Pons (tissue), 1 donor: ENCODE measurements at places on chromosomes 16 and 17.

DNA sequence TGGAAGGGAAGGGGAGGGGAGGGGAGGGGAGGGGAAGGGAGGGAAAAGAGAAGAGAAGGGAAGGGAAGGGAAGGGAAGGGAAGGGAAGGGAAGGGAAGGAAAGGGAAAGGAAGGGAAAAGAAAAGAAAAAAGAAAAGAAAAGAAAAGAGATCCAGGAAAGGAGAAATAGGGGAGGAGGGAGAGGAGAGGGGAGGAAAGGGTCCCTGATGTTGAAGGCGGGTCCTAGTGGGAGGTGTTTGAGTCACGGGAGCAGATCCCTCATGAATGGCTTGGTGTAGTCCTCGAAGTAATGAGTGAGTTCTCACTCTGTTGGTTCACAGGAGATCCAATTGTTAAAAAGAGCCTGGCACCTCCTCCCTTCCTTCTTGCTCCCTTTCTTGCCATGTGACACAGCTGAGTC lies 6.9 kb upstream of the USP31 start:
- no peak for DNase-seq

DNA sequence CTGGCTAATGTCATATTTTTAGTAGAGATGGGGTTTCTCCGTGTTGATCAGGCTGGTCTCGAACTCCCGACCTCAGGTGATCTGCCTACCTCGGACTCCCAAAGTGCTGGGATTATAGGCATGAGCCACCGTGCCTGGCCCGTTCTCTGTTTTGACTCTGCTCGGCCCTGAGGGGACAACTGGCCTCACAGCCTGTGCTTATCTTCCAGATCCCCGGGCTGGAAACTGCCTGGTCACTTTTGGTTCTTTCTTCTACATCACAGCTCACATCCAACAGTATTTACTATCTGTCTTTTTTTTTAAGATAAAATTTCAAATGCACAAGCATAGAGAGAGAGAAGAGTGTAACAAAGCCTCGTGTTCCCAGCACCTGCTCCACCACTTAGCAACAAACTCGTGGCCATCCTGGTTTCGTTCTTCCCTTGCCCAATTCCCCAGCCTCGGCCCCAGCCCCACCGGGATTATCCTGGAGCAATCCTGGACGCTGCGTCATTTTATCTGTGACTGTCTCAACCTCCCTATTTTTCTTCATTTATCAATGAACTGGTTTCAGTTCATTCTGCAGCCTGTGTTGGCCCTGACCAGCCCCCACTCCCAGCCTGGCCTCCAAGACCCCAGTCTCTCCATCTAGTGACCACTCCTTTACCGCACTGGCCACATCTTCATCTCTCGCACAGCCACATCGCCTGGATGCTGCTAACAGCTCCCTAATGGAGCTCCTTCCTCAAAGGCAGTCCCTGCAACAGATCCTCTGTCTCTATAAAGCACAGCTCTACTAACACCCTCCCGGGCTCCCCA lies 21.1 kb downstream of the PIMREG start:
- DNase-seq: no peak

- no peak for DNase-seq
Measured at GRCh38 chr17:36105781-36106492, 2.3 kb downstream of the CCL4 start.

- peak; percentile 63 for DNase-seq
Measured at GRCh38 chr17:10327640-10328039, 45.2 kb downstream of the MYH13 start.

DNA sequence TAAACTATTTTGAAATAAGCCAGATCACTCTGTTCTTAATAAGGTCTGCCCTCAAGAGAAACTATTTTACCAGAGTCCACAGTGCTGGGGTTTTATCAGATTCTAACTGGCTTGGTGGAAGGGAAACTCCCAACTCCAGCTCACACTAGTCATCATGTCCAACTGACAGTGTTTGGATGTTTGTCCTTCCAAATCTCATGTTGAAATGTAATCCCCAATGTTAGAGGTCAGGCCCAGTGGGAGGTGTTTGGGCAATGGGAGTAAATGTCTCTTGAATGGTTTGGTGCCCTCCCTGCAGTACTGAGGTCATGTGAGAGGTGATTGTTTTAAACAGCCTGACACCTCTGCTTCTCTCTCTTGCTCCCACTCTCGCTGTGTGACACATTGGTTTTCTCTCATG lies 1301.0 kb upstream of the CDH8 start:
- no peak for DNase-seq

DNA sequence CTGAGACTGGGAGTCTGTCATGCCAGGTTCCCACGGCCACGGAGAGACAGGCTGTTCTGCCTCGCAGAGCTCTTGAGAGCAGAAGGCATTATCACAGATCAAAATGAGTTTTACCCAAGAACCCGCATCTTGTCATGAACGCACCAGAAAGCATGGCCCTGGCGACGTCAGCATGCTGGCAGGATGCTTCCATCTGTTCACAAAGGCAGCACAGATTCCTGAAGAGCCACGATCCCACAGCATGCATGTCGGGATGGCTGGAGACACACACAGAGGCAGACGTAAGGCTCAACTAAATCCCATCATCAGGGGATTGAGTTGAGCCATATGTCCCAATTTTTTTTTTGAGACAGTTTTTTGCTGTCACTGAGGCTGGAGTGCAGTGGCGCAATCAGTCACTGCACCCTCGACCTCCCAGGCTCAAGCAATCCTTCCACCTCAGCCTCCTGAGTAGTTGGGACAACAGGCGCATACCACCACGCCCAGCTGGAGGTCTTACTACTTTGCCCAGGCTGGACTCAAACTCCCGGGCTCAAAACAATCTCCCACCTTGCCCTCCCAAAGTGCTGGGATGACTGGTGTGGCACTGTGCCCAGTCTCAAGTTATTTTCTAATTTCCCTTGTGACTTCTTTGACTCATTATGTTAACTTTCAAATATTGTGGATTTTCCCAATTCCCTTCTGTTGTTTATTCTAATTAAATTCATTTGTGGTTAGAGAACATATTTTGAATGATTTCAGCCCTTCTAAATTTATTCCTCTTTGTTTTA lies 11.1 kb downstream of the FANCA start:
- no peak for DNase-seq

DNA sequence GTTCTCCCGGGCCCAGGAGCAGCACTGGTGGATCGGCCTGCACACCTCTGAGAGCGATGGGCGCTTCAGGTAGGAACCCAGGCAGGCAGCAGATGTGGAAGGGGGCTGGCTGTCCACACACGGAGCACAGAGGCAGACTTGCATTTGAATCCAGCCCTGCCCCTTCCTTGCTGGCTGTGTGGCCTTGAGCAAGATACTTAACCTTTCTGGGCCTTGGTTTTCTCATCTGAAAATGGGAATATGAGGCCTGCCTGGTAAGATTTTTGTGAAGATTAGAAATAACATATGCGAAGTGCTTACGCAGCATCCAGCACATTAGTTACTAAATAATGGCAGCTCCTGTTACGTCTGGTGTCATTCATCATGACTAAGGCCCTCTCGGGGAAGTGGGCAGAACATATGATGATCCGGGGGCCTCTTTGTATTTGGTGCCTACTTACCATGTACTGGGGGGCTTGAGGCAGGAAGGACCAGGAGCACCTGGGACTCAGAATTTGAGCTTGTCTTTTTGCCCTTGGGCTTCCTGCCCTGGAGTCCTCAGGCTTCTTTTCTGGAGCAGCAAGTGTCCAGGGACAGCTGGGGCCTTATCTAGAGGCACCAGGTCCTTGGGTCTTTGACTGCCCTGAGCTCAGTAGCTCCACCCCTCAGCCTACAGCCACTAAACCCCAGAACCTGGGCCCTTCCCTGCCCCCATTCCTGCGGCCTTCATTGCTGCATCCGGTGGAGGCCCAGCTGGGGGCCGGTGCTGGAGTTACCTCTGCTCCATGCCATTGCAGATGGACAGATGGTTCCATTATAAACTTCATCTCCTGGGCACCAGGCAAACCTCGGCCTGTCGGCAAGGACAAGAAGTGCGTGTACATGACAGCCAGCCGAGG lies 53.8 kb downstream of the MRC2 start:
- DNase-seq: no peak

- no peak for DNase-seq
Measured at GRCh38 chr17:72193391-72194106, 72.7 kb downstream of the SOX9 start.

DNA sequence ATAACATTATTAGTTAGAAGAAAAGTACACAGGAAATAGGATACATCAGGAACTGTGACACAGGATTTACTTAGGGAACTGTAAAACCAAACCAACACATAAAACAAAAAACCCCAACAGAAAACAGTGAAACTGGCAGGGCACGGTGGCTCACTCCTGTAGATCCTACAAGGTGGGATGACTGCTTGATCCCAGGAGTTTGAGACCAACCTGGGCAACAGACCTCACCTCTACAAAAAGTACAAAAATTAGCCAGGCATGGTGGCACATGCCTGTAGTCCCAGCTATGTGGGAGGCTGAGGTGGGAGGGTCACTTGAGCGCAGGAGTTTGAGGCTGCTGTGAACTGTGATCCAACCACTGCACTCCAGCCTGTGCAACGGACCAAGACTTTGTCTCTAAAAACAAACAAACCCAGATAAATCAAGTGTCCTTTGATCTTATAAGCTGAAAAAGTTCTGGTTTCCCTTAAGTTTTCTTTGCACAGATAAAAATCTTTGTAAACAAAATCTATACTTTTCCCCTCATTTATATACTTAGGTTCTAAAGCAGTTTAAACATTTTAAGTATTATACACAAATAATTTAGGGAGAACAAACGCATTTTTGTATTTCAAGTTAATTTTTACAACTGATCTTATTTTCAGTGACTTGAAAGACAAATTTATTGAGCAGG lies 111.5 kb upstream of the TOB1 start:
- DNase-seq: no peak

GRCh38 chr16:16118337-16118736 lies 105.0 kb downstream of the ABCC6 start:
- no peak for DNase-seq

DNA sequence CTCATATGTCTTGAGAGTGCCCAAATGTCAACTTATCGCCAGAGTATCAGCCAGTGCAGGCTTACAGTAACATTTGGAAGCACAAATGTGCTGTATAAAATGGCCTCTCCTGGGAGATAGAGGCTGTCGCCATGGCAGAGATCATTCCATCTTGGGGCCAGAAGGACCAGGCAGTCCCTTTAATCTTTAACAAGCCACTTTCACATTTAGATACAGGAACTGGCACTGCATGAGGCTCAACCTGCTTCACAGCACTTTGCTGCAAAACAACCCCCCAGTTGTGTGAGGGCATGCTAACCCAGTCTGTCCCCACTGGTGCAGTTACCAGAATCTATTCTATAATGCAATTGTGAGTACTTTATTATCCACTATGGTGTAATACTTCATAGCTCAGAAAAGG lies 4.7 kb upstream of the RFFL start:
- no peak for DNase-seq

DNA sequence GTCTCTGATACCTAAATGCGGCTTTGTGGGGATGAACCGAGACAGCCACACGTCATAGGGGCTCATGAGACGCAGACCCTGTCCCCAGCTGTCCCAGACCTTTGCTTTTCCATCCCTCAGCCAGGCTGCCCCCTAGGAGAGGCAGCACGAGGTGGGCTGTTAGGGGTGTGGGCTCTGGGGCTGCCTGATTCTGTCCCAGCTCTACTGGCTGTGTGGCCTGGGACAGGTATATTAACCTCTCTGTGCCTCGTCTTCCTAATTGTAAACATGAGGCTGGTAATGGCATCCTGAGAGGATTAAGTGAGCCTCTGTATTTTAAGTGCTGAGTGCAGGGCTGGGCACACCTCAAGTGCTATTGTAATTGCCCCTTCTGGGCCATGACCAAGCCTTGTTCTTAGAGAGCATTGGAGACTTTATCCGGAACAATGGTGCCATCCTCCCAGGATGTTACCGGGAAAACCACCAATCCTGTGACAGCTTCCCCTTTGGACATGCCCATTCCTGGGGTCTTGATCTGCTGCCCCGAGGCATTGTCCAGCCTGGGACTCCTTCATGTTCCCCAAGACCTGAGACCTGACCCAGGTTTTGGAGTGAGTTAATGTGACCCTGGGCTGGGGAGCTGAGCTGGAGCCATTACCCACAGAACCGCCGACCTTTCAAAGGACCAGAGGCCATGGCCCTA lies 5.1 kb downstream of the ADGRG1 start:
- no peak for DNase-seq

DNA sequence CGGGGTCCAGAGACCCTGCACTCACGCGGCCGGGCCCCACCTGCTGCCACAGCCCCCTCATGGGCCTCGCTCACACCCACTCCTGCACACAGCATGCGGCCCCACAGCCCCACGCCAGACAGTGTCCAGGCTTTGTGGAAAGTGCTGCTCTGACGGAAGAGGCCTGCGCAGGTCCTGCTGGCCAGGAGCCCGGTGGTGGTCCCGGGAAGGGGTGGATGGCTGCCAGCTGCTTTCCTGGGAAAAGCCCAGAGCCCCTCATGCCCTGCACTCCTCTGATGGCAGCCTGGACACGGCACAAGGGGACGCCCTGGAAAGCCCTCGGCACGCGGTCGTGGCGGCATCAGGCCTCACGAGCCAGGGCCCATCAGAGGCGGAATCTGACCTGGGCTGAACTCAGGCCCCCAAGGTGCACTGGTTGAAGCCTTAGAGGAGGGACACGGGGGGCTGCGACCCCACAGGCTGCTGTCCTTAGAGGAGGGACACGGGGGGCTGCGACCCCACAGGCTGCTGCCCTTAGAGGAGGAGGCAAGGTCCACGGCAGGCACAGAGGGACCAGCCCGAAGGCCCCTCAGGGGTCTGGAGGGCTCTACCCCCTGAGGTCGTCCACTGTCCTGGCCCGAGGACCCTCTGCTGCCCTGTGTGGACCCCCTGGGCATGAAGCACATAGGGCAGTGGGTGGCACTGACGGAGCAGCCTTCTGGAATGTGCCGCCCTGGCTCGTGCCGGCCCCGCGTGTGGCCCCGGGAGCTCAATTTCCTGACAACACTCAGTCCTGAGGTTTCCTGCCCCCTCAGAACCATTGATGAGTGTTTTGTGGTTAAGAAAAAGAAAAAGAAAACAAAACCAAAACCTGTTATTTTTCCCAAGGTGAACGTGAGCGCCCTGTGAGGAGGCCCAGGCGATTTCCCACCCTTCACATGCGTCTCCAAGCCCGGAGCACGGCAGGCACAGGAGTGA lies 22.1 kb downstream of the SOX8 start:
- no peak for DNase-seq

- DNase-seq: no peak
Measured at GRCh38 chr16:3012246-3012645, 477 bp upstream of the CLDN9 start.

- DNase-seq: no peak
Measured at GRCh38 chr16:11010575-11011221, 66.3 kb downstream of the CLEC16A start.

DNA sequence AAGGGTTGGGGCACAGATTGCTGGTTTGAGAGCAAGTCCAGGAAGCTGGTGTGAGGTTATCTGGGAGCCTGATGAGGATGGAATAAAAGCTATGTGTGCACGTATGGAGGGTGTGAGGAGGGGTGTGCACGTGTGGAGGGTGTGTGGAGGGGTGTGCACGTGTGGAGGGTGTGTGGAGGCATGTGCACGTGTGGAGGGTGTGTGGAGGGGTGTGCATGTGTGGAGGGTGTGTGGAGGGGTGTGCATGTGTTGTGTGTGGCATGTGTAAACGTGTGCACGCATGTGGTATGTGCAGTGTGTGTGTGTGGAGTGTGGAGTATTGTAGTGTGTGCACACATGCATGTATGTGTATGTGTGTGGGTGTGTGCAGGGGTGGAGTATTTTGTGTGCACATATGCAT lies 19.2 kb downstream of the RBFOX3 start:
- no peak for DNase-seq
